ENCODE measurements at places on chromosomes 5 and 9.

GRCh38 chr5:124870070-124870469 lies 123.6 kb upstream of the ZNF608 start:
- DNase-seq, result no peak

GRCh38 chr5:150628936-150629485 lies 11.4 kb upstream of the SYNPO start:
- DNase-seq, result no peak

DNA sequence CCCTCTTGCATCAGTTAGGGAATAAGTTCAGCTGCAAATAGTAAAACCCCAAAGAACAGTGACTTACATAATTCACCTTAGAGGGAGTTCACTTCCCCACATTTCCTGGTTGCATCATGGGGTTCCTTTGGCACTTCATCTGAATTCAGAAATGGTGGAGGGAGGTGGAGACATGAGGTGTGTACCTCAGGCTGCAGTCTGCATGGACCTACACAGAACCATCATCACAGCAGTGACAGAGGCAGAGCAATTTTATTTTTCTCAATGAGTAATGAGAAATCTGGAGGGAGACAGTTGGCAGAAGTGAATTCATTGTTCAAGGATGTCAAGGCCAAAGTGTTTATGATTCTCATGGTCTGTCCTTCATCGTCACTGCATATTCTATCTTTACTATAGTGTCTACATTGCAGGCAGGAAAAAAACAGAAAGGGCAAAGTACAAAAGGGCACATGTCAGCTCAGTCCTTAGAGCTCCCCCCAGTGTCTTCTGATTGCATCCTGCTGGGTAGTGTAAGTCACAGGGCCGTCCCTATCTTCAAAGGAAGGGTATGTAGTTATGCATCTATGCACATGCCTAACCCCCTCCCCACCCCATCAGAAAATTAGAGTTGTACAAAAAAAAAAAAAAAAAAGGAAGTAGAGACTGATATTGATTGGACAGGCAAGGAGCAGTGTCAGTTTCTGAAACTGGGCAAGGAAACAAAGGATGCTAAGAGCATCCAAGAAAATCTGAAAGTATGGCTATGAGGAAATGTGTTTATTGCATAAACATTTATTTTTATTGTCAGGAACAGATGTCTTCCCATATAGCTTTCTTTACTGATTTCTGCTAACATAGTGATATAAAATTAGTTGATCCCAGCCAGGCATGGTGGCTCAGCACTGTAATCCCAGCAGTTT lies 132.7 kb upstream of the APC start:
- peak; percentile 21 for DNase-seq

- DNase-seq, result peak; percentile 59
Observed at GRCh38 chr5:52800394-52801213, 12.9 kb downstream of the ITGA1 start.

GRCh38 chr5:37323607-37324006 lies 47.3 kb downstream of the NUP155 start:
- no peak for DNase-seq

DNA sequence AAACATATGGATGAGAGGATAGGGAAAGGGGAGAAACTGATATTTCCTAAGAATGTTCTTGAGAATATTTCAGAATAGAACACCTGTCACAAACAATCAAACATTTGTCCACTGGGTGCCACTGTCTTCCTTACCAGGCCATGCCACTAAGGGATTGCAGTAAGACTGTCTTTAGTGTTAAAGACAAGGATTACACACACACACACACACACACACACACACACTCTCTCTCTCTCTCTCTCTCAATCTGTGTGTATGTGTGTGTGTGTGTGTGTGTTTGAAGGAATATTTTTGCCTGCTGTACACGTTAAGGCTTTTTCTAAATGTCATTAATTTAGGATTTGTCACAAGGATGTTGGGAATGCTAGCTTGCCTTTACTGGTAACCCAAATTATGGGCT lies 54.4 kb downstream of the CCDC192 start:
- DNase-seq, result peak; percentile 13

DNA sequence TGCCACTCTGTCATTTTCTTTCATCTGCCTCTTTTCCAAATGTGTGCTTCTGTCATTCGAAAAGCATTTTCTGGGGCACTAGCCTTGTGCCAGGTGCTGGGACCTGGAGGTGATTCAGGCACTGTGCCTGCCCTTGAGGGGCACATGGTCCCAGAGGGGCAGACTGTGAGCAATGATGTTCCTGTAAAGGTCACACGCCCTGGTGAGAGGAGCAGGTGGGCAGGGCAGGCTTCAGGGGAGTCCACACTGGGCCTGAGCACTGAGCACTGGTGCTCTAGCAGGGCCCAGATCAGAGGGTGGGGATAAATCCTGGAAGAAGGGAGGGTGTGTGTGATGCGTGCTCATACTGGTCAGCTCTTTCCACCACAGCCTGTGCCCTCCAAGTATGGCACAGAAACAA lies 77.8 kb downstream of the COL15A1 start:
- DNase-seq, result no peak

GRCh38 chr5:145056800-145057199 lies 778.3 kb downstream of the PRELID2 start:
- no peak for DNase-seq

DNA sequence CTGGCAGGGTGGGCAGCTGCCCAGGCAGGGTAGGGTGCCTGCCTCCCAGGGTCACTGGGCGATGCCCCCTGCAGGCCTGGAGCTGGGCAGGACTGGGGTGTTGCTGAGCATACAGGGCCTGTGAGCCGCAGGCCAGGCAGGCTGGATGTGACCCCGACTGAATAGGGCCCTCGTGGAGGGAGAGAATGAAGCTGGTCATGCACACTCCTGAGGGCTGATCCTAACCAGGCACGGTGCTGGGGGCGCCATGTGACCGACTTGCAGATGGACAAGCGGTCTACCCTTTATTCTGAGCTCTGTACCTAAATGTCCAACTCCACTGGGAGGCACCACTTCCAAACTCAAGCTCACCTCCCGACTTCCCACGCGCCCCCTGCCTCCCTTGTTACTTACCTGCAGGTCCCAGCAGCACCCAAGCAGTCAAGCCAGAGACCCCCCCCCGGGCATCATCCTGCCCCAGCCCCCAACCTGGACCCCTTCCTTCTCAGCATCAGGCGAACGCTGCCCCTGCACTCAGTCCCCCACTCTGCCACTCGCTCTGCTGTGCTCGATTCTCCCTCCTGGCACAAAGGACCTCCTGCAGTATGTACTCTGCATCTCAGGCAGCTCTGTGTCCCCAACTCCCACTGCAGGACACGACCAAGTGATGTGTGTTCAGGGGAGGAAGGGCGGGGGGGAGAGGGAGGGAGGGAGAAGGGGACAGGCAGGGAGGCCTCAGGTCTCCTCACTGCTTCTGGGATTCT lies 76.8 kb upstream of the PHYKPL start:
- DNase-seq, result no peak

- peak; percentile 72 for DNase-seq
Observed at GRCh38 chr9:128558431-128559310, 6.3 kb downstream of the SPTAN1 start.

DNA sequence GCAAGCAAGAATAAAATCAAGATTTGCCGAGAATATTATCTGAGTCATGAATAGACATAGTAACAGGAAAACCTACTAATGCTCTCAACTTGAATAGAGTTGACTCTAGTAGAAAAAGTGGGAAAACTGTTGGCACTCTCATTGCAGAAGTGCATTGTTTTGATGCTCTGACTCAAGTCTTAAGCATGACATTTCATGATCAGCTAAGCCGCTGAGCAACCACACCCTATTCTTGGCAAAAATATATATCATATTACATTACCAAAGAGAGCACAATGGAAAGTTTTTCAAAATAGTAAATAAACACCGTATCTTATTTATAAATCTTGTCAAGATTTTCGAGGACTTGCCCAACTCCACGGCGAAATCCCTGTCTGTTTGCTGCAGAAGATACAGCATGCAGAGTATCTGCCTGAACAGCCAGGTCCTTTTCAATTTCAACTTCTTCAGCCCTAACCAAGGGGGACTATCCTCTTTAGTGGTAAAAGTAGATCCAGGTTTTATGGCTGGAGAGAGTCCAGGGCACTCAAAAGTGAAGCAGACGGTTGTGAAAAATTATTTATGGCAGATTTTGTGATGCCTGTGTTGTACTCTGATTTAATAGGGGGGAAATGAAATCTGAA lies 13.9 kb upstream of the ADAMTSL1 start:
- no peak for DNase-seq

DNA sequence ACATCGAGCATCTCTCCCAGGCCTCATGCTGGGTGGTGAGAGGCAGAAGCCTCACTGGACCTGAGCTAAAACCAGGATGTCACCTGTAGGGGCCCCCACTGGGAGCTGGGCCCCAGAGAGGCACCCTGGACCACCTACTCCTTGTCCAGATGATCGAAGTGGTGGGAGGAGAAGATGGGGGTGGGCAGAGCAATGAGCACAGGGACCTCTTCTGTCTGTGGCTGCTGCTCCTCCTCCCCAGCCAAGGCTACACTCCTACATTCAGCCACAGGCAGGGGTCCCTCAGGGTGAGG lies 227.5 kb downstream of the CACNA1B start:
- DNase-seq, result no peak

DNA sequence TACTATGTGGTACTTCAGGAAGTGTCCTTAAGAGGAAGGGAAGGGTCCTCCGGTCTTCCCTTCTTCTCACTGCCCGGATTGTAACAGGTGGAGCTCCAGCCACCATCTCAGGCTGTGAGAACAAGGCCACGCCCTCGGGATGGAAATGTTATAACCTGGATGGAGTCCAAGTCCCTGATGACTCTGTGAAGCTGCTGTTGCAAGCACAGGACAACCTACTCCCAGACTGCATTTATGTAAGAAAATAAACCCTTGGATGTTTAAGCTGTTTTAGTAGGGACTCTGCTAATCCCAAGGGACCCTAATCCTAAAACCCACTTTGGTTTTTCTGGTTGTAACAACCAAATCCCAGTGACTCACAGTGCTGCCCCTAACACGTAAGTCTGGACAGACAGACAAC lies 221.6 kb downstream of the ACTL7B start:
- no peak for DNase-seq

- no peak for DNase-seq
Observed at GRCh38 chr5:79263-79662, 12.7 kb upstream of the PLEKHG4B start.

- no peak for DNase-seq
Observed at GRCh38 chr9:21906881-21907280, 87.3 kb downstream of the CDKN2A start.

GRCh38 chr9:6479959-6480358 lies 67.0 kb downstream of the UHRF2 start:
- DNase-seq, result no peak

DNA sequence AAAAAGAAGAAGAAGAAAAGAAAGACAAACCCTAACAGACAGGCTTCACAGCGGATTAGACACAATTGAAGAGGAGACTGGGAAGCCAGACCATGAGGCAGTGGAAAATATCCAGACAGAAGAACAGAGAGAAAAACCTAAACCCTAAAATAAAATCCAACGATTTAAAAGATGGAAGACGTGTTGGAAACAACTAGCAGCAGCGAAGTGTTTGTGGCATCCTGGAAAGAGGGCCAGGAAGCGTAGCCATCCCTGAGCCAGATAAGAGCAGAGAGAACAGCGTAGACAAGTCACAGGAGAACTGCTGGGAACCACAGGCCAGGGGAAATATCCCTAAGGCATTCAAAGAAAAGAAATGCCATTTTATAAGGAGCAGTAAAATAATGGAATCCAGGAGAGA lies 39.7 kb upstream of the NKD2 start:
- DNase-seq, result no peak

DNA sequence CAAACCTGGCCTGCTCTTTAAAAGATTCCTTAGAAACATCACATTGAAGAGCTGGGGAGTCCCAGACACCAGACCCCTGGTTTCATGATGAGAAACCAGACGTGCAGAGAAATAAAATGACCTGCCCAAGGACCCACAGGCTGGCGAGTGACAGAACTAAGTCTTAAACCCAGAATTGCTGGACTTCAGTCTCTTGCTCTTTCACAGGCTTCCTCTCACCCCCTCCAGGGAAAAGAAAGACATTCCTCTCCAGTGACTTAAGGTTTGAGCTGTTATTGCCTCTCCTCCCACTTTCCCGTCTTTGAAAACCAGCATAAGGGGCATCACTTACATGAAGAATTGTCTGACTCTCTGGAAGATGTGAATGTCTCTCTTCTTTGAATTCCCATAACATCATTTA lies 535.2 kb downstream of the IRX1 start:
- DNase-seq, result no peak

GRCh38 chr5:37437711-37438110 lies 58.6 kb downstream of the WDR70 start:
- no peak for DNase-seq

DNA sequence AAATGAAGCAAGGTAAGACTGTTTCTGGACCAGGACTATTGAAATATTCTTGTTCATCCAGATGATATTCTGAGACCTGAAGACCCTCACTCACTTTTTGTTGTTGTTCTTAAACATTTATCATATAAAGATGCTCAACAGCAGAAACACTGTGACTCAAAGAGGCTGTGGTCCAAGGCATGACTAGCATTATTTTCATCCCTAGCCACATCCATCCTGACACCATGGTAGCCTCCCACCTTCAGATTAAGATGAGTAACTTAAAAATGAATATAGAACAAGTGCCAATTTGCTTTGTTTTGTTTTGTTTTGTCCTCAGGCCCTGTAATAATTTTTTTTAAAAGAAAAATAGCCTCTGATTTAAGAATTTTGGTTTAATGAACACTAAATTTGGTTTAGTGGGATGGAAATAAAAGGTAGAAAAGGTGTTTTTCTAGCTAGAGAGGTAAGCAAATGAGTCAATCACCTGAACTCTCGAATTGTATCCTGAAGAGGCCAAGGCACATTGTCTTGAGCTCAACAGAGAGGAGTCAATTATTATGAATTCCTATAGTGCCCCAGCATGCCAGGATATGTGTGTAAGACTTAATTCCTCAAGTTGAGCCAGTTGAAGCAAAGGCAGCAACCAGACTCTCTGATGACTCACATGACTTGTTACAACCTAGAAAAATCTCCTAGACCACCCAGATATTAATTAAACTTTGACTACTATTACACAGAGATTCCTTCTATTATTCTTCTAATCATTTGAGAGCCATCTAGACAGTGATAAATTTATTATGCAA lies 380.1 kb upstream of the TUSC1 start:
- no peak for DNase-seq

DNA sequence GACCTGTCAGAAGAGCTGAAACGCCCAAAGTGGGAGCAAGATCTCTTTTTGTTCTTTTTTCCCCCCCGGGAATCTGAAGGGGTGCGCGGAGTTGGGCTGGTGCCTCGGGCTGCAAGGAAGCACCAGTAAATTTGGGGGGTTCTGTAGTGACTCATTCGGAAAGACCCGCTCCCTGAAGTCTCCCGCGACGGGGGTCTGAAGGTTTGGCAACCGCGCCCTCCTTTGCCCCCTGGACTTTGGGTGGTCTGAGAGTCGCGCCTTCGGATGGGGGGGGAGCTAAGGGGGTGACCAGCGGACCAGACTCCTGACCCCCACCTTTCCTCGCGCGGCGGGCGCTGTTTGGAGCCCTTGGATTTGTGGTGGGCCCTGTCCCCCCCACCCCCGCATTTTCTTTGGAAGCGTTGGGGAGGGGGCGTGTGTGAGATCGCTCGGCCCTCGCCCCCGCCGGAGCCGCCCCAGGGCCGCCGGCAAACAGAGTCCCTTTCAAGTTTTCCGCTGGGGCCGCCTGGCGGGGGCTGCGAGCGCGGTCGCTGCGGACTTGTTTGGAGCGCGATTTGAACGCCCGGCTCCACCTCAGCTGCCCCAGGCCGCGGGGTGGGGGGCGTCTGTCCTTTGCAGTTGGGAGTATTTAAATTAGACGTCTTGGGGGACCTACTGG lies 2.0 kb downstream of the CXXC5 start:
- peak; percentile 44 for DNase-seq

GRCh38 chr9:136511670-136512592 lies 29.1 kb upstream of the SEC16A start:
- no peak for DNase-seq

- no peak for DNase-seq
Observed at GRCh38 chr9:78909566-78909965, 612.6 kb downstream of the PSAT1 start.
